ENCODE measurements at places on chromosomes 7 and 10.
A peak's percentile ranks its signal among the peaks of the same experiment; 100 is the strongest.

DNA sequence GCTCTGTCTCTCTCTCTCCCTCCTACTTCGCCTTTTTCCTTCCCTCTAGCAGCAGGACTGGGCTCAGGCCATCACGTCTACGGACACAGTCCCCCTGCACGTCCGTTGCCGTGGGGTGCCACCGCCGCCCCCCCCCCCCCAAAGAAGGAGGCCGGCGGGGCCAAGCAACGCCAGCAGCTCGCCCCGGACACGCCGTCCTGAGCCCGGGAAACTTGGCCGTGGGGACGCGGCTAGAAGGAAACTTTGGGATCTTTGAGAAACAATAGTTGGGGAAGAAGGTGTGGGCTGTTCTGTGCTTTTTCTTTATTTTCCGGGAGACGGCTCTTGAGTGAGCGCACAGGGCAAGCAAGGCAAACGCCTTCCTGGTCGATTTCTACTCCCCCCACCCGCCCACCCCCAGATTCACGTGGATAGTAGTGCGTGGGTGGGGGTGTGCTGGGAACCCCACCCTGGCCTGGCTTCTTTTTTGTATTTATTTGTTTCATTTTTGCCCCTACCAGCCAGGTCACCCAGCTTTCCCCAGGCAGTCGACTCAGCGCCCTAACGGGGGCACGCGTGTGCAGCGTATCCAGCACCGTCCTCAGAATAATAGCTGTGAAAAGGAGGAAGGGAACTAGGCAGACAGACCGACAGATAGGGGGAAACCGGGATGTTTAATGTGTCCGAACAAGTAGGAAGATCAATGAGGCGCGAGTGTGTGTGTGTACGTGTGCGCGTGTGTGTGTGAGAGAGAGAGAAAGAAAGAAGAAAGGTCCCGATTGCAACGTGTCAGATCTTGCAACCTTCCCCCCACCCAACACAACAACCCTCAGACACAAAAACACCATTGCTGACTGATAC is 1.4 kb downstream of the MXI1 start:
- peak; percentile 40 for DNase-seq

DNA sequence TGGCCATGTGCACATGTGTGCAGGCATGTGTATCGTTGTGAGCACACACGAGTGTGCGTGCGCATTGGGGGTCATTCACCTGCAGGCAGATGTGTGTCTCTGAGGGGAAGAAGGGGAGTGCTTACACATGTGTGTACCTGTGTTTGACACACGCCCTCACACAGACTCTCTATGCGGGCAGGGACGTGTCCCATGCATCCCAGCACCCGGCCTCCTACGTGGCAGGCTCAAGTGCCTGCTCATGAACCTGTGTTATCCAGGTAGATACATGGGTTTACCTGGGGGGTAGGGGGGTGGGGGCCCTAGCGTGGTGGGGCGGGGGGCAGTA is 18.6 kb downstream of the KCP start:
- DNase-seq = no peak

- DNase-seq = no peak
Measured at GRCh38 chr7:129258649-129259389, 34.0 kb downstream of the AHCYL2 start.

GRCh38 chr10:75400163-75400770 is 1.3 kb downstream of the ZNF503 start:
- DNase-seq = no peak

DNA sequence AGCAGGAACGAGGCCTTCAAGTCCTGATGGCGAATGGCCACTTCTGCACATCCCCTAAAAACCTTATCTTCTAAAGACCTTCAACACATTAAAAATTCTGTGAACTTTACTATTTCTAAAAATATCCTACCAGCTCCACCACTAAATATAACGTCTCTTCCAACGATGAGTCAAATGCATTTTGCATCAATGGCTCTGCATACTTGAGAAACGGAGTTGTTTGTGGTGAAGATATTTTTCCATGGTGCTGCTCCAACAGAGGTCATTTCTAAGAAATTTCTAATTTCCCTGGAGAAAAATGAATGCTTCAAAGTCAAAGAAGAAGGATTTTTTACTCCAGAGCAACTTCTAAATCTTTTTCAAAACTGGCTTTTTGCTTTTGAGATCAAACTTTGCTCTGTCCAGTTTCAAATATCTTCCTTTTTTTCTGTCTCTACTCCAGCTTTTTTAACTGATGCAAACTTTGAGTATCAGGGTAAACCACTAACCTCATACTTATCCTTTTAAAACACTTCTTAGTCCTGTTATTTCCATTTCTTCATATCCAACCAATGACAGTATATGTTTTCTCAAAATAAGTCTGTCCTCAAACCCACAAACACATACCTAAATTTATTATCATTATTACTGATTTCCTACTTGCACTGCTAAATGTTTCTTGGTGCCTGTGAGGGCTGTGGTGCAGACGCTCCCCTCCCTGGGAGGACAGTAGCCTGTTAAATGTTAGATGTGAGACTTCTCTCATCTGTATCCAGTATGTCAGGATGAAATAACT is 258.1 kb downstream of the KLF6 start:
- DNase-seq = no peak

GRCh38 chr7:142585425-142585824 is 163.8 kb upstream of the PRSS1 start:
- no peak for DNase-seq

DNA sequence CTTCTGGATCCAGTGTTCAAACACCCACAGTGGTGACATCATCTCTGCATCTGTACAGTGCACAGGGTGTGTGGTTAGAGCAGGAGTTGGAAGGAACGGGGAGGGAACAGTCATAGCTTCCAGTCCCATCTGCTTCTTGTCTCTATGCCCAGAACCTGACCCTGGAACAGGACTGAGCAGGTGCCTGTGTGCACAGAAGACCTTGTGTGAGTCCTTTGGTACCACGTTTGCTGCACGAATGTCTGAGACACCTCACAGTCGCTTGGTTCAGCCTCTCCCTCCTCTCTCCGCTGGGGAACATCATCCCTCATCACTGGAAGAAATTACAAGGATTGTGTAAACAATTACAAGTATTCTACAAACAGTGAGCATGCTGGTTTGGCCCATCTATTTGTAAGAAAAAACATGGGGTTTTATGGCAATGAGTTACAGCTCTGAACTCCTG is 243.0 kb upstream of the KLF6 start:
- no peak for DNase-seq

DNA sequence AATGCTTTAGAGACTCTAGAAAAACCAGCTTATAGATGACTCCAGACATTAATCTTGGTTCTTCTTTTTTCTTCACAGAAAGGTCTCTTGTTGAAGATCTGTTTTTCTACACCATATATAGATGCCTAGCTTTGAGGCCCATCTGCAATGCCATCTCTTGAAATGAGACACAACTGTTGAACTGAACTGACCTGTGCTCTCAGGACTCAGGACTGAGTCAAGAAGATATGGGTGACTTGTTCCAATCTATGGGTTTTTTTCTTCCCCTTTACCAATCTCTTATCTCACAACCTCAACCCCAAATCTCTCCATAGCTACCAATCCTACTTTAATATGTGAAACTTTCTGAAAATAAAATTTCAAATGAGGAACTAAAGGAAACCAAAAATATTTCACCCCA is 194.7 kb downstream of the SNX13 start:
- DNase-seq = no peak

DNA sequence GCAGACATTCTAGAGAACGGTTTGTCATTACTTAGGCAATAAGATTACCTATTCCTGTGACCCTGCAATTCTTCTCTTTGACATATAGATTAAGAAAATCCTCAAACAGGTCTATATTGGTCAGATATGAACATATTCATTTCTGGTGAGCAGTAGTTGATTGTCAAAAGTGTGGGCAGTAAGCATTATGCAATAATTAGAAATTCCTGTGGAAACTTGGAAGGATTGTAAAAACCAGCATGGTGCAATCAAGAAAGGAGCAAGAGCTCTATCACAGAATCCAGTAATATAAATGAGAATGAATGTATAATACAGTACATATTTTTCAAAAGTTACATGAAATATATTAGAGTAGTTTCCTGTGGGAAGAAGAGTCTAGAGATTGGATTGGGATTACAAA is 406.5 kb downstream of the SUGCT start:
- no peak for DNase-seq
